Non-pigmented ciliary epithelial cell (primary cell): ENCODE measurements at places on chromosomes 3 and 15.
A peak's percentile ranks its signal among the peaks of the same experiment; 100 is the strongest.

GRCh38 chr3:119781330-119782198 is at the start of gene NR1I2:
Gene NR1I2, plus strand, starts transcription at chr3:119782101.
- no peak for DNase-seq

DNA sequence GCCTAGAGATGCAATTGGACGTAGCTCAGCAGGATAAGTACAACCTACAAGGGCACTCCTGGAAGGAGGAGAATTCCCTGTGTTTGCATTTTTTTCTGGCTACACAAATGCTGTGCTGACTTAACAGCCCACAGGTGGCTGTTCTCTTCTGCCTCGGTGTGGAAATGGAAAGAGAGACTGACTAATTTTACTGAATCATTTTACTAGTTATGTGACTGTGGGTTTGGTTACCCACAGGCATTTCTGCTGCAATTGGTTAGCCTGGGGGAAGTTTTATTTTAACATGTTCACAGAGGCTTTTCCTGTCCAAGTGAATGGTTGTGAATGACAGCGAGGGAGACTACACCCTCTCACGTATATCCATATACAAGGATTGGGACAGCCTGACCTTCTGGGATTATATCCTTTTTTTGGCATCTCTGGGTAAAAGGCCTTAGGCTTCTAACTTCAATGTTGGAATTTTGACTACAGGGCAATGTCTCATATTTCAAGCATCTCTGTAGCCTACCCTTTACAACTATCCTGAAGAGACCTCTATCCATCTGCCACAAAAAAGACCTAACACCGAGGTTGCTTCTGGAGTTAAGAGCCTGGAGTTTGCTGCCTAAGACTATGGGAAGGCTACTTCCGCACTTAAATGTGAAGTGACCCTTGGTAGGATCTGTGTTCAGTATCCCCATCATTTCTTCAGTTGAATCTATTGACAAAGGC is 67.2 kb upstream of the TP63 start:
- peak; percentile 82 for DNase-seq

DNA sequence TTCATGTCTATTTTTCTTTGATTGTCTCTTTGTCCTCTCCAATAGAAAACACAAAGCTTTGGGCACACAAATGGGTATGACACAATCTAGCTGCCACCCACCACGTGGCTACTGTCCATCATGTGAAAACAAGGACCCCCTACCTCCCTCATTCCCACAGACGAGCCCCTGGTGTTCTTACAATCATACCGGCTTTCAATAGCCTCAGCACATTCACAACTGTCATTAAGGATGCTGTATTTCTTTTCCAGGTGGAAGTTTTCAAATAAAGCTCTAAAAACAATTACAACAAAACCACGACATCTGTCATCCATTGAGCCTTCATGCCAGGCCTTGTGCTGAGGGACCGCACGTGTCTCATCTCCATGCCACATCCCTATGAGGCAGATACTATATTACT is 552.6 kb upstream of the ADAMTS9 start:
- DNase-seq = no peak

GRCh38 chr15:71224024-71224423 is 108.8 kb downstream of the THSD4 start:
- no peak for DNase-seq

GRCh38 chr15:52856286-52856685 is 66.2 kb upstream of the ONECUT1 start:
- DNase-seq = no peak

- no peak for DNase-seq
These were observed 672 bp downstream of the AADAC start for GRCh38 chr3:151814588-151814987.

- no peak for DNase-seq
These were observed 11.8 kb upstream of the MYO5A start for GRCh38 chr15:52540374-52541012.

DNA sequence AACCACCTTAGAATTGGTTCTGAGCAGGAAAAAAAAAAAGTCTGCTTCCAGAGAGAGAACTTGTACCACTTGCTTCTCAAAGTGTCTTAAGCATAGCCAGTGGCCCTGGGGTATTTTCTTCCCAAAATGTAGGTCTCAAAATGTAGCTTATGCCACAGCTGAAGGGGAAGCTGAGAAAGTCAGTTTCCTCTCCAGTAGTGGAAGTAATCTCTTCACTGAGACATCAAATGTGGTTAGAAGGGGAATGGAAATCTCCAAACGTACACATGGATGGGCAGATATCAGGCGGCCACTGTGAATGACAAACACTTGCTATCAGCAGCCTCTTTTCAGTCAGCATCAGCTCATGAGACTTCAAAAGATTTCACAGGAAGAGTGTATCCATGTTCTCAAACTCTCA is 841.2 kb downstream of the TUSC7 start:
- DNase-seq = no peak

DNA sequence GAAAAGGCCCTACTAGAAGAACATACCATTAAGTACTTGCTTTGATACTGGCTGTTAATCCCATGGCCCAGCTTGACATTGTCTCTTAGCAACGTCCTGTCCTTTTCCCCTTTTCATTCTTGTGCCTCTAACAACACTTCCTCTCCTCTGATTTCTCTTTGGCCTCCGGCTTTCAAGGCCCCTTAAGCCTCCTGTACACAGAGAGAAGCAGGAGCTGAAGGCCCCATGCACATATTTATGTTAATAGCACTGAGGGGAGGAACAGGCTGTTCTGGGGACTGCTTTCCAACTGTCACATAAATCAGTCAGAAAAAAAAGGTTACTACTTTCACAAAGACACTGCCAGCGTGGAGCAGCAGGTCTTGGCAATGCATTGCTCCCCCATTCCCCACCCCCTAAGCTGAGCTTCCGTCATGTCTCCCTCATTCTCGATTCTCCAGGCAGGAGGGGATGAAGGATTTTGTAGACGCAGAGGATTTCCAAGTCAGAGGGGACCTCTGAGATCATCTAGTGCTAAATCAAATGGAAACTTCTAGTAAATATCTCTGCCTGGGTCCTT is 257.4 kb upstream of the ADAMTS9 start:
- DNase-seq = no peak

GRCh38 chr15:101131489-101132389 is 120.1 kb downstream of the CHSY1 start:
- no peak for DNase-seq

DNA sequence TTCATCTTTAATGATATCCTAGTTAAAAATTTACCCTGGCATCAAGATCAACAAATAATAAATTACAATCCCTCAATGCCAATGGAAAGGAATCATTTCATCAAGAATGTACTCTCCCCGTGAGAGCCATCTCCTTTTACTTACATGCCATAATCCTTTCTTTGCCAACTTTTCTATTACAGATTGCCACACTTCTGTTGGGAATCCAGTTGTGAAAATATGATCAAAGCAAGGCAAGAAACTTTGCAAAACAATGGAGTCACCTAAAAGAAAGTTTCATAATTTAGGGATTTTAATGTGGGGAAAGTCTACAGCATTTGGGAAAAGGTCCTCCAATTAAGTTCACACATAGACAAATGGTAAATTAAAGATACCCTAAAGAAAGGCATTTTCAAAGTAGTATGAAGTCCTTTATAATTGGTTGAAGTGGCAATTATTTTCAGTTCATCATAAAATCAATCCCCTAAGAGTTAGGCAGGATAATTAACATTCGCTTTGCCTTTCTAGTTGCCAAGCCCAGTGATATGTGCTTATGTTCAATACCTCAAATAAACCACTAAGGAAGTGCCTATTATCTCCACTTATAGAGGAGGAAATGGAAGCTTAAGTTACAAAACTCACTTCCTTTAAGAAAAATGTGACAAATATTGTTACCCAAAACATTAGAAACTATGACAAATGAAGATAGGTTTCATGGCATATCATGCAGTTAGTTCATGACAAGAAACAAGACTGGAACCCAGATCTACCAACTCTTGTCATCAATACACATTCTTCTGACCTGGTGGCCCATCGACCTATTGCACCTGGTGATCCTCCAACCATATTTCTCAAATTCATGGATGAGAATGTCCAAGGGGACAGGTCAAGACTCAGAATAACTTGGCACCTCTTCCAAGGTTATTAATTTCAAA is 49.1 kb downstream of the TRANK1 start:
- DNase-seq = no peak

- peak; percentile 93 for DNase-seq
These were observed 154.8 kb downstream of the PLCL2 start for GRCh38 chr3:17039594-17039993.

DNA sequence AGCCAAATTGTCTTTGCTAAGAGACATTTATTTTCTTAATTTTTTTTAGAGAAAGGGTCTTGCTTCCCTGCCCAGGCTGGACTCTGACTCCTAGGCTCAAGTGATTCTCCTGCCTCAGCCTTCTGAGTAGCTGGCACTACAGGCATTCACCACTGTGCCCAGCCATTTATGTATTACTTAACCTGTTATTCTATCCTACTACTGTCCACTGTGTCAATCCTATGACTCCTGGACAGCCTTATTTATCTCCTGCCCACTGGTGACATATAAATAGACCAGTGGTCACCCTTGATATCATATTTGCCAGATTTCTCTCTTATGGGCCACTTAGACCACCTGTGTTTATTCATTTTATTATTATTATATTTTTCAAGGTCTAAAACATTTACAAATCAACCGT is 161.4 kb downstream of the ROBO1 start:
- DNase-seq = no peak

DNA sequence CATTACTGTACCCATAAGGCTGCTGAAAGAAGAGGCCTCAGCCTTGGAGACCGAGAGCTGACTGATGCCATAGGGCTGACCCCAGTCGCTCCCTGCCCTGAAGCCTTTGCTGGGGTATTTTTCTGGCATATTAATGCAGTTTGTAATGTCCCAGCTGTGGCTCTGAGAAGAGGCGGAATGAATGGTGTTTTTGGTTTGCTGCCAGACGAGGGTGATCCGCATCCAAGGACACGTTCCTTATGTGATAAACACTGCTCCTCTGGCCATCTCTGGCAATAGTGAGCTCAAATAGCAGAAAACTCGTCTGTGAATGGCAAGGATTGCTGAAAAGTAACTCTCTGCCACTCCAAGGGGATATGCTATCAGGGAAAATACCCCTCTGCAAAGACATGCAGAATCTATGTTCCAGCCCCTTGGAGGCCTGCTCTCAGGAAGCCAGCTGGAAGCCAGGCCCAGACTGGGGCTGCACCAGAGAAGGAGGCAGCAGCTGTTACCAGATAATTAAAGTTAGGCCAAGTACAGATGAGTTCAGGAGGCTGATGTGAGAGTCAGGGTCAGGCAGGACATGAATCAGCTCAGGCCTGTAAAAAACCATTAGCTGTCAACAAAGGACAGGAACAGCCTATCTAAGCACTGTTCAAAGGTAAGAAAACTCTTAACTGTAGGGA is 28.9 kb upstream of the KLHL6 start:
- no peak for DNase-seq

DNA sequence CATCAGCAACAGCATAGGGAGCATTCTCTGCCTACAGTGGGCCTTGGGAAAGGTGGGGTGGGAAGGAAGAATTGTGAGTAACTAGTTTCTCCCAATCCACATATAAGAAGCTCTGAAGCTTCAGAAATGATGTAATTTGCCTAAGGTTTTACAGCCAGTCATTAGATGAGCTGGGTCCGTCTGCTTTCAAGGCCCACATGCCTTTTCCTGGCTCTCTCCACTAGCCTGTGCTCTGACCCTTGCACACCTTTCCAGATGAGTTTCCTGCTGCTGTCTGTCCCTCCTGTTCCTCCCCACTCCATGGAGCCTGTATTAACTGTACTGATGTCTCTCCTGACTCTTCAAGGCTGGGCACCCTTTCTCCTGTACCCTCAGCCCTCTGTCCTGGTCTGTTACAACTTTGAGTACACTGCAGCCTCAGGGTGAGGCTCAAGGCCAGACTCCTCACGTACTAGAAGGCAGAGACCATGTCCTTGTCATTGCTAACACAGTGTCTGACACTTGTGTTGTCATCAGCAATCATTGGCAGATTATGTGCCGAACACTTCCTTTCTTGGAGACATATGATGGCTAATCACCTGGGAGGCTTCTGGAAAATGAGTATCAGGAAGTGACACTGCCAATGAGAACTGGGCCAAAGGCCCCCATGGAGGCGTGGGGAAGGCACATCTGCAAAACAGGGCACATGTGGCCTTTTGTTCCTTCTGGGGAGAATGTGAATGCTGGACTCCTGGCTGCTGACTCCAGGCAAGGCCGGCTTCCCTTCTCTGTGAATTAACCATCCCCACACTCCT is 6.6 kb downstream of the TM6SF1 start:
- DNase-seq = no peak

- no peak for DNase-seq
These were observed 305.7 kb downstream of the RPLP1 start for GRCh38 chr15:69758291-69758771.

GRCh38 chr3:182117131-182117530 is 405.4 kb downstream of the SOX2 start:
- no peak for DNase-seq

DNA sequence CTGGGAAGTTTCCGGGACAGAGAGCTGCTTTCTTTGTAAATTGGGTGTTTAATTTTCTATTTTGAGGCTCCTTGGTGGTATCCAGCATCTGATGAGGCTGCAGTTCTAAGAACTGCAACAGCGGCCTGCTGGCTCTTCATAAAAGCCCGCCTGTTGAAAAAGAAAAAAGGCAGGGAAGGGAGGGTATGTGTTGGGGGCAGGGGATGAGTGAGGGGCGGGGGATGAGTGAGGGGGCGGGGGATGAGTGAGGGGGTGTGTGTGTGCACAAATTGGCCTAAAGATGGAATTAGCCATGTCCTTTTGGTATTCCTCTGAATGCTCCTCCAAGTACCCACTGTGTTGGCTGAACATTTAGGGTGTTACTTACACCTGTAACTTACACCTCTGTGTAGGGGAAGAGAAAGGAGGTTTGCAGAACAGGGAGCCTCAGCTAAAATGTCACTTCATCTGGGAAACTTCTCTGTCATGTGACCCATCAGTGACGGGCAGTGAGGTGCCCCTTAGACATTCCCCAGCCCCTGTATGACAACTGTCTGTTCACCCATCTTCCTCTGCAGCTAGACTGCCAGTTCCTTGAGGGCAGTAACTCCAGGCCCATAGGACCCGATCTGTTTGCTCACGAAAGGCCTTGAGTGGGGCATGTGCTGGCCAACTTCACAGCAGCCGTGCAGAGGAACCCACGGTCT is 57.6 kb downstream of the LRIG1 start:
- no peak for DNase-seq

DNA sequence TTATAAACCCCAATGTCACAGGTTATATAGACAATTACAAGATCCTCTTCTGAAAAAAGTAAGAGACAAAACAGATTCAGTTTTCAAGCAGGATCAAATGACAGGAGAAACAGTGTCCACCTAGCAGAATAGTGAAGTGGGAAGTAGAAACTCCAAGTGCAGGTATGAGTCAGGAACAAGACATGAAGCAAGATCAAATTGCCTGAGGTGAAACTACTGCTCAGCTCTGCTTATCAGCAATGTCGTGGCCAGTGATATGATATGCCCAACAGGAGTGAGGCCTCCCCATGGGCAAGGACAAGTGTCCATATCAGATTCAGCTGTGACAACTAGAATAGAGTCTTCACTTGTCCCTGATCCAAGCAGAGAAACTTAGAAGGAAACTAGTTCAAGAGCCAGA is 100.0 kb downstream of the ZMAT3 start:
- DNase-seq = no peak

DNA sequence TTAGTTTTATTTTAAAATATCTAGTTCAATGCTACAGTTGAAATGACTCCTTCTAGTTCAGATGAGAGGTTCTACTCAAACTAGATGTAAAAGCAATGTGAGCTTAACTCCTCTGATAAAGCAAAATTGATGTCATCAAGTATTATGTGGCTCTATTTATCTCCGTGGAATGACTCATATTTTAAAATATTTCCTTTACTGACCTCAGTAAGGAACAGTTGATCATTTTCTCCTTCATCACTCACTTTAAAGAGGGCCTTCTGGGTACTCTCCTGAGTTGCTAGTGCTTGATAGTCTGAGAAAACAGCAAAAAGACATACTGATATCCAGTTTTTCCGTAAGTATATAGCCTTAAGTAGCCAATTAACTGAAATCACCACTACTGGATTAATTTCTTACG is 1099.3 kb downstream of the ROBO2 start:
- peak; percentile 81 for DNase-seq
